NCI-H1105 (cell line): ENCODE measurements at places on chromosomes 1 and 21.

GRCh38 chr1:87851490-87851889 is 522.8 kb downstream of the LMO4 start:
- no peak for DNase-seq

DNA sequence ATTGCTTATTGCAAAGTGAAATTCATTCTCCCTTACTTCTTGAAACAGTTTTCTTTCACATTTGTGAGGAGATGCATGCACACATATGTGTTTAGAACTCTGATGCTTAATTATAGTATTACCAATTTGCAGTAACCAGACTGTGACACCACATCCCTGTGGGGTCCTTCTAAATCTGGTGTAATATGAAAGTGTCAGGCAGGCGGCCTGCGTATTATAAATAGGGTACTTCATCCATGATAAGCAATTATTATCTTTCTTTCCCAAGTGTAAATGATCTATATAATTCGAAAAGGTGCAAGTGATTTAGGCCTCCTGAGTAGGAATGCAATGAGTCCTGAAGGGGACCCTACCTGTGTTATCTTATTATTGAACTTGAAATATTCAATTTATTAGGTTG is 876 bp downstream of the EFCAB7 start:
- no peak for DNase-seq

GRCh38 chr1:222168621-222169020 is 379.3 kb downstream of the HHIPL2 start:
- DNase-seq: no peak

DNA sequence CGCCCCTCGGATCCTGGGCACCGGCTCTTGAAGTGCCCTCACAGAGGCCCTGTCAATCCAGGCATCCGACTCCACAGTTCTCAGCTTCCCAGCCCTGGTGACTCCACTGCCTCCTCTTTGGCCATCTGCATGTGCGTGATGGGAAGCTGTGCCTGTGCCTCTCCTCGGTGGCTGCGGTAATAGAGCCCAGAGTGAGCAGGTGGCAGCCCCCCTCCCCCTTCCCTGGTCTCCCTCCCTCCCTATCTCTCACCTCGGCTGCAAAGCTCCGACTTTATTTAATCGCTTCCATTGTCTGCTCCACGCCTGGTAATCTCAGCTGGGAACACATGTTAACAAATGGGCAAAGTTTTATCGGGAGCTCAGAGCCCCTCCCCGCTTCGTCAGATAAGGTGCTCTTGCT is 91.9 kb downstream of the IGSF21 start:
- peak; percentile 93 for DNase-seq
